Right ventricle myocardium superior (tissue), 1 donor: ENCODE measurements at places on chromosomes 2 and 18. TPM values are rescaled to one million over a fixed set of nuclear protein-coding genes. Genes with fewer than 3 reads are reported as not detected.
A peak's percentile ranks its signal among the peaks of the same experiment; 100 is the strongest.

- DNase-seq, result no peak
Measured at GRCh38 chr2:190948671-190949070, 65.3 kb downstream of the STAT1 start.

The ZNF385B gene
- 0.46 TPM for total RNA-seq

GRCh38 chr2:122636097-122636496, 880.6 kb downstream of the TSN start:
- DNase-seq, result no peak

GRCh38 chr2:241882091-241882625, 12.6 kb downstream of the RTP5 start:
- DNase-seq, result peak; percentile 69
